Adipocyte (in vitro differentiated cells): ENCODE measurements at places on chromosomes 4 and X.

- DNase-seq, result no peak
Observed at GRCh38 chr4:112735474-112735951, 98.6 kb downstream of the LARP7 start.

GRCh38 chrX:136847874-136848273, 32.7 kb downstream of the RBMX start:
- no peak for DNase-seq

DNA sequence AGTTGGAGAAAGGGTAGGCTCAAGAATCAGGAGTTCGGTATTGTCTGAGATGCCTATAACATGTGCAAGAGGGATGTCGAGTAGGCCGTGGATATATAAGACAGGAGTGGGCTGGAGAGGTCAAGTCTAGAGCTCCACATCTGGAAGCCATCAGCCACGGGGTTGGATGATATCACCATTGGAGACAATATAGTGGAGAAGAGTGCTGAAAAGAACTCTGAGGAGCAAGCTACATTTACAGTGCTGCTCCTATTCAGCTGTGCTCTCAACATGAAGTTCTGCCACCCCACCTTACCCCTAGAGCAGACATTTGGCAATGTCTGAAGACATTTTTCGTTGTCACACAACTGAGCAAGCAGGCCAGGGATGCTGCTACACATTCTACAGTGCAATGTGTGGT, 20.9 kb upstream of the PLAC1 start:
- DNase-seq, result peak; percentile 72

DNA sequence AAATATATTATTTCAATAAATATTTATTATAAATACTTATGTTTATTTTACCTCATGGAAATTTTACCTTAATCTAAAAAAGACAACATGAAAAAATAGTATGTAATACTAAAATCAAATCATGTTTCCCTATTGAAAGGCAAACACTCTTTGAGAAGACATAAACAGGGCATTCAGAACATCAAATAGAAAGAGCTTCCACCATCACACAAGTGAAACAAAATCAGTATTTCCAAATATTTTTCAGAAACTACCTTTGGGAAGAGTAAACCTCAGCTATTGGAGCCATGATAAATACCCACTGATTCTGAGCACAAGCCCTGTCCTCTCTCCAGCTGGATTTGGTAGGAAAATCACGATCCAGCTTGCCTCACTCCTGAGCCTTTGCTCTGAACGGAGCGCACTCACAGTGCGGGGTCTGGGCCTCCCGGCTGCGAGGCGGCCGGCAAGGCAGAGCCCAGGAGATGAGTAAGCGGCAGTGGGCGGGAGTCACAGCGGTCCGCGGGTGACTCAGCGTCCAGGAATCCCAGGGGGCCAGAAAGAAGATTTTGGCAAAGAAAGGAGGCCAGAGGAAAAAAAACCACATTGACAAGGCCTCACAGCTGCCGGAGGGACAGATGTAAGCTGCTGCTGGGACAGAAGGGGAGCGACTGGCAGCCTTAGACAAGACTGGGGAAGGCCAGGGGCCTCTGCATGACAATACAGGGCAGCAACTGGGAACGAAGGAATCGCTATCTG, 14.7 kb upstream of the ANXA5 start:
- peak; percentile 98 for DNase-seq

DNA sequence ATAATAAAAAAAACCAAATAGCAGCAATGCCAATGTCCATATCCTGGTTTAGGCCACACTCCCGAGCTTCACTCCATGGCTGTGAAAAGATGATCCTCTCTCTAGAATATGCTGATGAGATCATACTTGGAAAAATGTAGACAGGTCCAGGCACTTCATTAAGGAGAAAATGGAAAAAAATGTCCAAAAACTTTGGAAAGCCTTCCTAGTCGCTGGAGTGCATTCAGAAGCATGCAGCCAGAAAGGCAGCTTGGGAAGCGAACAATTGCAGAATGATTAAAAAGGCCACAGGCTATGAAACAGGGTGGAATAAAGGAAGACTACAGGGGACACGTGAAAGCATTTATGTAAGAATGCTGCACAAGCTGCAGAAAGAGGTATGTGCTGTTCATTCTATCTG, 165.6 kb upstream of the HCCS start:
- no peak for DNase-seq

GRCh38 chrX:39788521-39788920, 309.2 kb downstream of the BCOR start:
- DNase-seq, result no peak

DNA sequence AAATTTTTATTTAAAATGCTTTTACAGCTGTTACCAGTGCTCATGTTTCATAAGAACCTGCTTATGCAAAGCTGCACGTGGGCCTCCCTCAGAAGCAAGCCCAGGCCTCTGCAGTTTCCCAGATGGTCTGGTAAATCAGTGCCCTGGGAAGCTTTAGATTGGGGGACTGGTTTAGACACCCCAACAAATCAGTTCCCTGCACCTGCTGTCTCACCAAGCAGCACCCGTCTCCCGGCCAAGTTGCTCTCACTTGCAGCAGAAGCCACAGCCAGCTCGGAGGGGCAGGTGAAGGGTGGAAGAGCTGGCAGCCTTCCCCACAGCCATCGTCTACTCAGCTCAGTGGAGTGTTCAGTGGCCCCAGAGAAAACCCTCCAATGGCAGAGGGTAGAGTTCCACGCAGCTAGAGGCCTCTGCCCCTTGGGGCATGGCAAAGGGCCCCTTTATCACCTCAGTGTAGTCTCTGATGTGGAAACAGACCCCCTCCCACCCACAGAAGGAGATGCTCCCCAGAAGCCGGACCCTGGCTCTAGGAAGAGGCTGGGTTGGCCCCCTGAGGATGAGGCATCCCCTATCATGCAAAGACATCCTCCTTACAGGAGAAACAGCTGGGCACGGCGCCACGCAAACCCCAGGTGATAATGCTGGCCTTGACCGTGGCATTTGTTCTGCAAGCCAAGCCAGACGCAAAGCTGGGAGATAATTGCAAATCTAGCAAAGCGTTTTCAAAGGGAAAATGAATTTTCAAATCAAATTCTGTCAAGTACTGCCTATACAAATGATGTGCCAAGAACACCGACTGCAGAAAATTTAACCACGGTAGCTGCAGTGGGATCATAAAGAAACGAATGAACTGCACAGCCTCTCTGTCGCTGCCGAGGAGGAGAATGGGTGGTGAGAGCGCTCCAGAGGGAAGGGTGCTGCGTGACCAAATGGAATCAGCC, 51.9 kb downstream of the ZFYVE28 start:
- peak; percentile 17 for DNase-seq
